H54 (cell line): ENCODE measurements at places on chromosomes 3 and 15.

- peak; percentile 23 for DNase-seq
Observed at GRCh38 chr15:52256366-52256765, 39.2 kb downstream of the MYO5C start.

DNA sequence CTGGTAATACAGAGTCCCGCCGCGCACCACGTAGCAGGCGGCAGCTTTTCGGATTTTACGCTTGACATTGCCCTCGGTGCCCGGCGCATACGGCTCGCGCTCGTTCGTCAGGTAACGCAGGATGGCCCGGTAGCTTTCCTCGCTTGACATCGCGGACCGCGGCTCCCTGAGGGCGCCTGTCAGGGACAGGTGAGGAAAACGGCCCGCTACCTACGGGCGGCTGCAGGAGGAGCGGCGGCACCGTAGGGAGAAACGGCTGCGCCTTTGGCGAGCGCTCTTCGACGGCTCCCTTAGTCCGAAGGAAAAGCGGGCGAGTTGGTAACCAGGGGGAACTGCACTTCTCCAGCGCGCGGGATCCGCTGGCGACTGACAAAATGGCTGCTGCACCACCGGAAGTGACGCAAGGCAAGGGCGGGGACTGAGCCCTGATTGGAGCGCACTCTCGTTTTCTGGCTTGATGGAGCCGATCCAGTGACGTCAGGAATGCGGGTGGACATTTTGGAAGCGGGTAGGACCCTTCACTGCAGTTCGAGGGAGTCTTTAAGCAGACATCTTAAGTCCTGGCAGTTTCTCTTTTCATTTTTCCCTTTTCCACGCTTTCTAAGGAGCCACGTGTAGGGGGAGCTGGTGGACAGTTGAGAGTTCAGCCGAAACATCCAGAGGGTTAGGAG is at the start of gene ZBTB11:
ZBTB11 (minus strand) TSS at position 368 of the 671 bp plus-strand sequence; CDS start at position 150, 218 bp downstream.
- peak; percentile 72 for DNase-seq

DNA sequence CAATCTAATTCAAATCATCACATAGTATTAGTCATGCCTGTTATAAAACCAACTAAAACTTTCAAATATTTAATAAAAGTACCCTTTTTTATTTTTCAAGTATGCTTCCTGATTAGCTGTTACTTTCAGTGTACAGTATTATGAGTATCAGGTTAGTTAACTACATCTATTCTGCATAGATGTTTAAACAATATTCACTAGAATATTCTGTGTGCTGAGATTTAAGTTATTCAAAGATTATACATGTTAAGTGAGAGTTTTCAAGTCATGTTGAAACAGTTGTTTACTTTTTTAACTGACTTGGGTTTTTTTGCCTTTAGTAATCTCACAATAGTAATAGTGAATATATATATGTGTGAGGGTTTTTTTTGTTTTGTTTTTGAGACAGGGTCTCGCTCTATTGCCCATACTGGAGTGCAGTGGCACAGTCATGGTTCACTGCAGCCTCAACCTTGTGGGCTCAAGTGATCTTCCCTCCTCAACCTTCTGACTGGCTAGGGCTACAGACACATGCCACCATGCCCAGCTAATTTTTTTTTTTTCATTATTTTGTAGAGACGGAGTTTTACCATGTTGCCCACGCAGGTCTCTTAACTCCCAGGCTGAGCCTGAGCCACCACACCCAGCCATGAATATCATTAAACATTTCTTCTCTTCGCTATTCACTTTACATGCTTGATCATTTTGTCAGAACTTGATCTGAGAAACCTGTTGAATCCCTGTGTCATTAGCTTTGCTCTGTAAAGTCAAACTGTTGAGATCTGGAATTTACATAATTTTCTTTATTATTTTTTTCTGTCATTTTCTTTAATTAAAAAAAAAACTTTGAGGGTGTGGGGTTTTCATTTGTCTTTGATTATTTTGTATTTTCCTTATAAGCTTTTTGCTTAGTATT is 286.2 kb upstream of the UBE2E1 start:
- DNase-seq = no peak

DNA sequence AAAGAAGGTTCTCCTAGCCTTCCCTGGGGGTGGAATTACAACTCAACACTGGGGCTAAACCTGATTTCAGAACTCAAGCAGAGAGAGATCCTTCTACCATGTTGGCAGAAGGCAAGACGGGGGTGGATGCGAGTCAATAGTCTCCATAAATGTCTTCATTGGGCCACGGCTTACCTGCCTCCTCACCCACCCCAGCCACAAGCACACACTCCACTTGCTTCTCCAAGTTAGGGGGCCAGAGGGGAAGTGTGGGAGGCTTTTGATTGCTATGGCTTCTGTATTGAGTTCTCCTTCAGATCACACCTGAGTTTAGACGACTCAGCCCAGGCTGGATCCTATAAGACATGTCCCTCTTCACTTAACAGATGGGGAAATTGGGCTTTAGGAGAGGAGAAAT is 178.9 kb downstream of the UACA start:
- DNase-seq = no peak

DNA sequence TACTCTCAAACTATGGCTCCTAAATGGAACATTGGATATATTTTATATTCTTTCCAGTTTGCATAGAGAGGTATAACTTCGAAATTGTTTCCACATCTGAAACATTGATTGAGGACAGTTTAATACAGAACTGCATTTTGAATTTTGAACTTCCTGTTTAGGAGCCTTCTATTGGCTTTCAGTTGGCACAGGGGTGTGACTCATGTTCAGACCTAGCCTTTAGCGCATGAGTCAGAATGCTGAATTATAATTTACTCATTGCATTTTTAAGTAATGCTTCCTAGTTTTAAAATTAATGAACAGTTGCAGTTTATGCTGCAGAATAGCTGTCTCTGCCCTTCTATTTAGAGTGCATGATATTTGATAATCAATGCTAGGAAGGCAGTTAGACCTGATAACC is 751.7 kb downstream of the CADM2 start:
- no peak for DNase-seq

DNA sequence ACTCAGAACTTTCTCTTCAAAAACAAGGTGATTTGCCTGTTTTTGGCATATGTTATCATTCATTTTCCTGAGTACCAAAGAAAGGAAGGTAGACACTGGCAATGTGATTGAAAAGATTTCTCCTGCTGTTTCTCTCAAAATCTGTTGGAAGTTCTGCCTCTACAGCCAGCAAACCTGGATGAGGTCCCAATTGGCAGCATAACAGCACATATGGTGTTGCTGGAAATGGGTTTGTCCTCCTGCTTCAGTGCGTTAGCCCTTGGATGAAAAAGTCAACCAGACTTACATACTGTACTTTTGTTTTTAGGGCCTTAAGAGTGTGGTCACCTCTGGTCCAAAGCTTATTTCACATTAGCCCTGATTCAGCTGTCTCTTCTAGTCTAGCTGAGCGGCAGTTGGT is 237.6 kb upstream of the MME start:
- no peak for DNase-seq

- DNase-seq = no peak
Observed at GRCh38 chr3:190320594-190321362, 1.5 kb downstream of the CLDN1 start.

DNA sequence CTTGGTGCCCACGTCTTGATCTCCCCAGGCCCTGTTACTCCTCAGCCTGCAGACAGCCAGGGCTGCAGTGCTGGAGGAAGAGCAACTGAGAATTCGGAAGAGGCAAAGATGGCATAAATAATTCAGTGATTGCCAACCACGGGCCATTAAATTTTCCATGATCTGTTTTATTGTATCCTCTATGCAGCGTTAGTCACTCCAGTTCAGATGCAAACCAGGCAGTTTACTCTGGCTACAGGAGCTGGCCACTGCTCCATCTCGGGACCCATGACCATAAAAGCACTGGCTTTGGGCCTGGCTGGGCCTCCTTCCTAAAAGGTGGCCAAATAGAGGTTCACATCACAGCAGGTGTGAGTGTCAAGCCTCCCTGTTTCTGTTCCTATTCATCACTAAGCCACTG is 137.6 kb upstream of the TLE3 start:
- DNase-seq = no peak

GRCh38 chr3:109023656-109024254 is 70.1 kb upstream of the GUCA1C start:
- no peak for DNase-seq

GRCh38 chr15:78210349-78210717 is 24.0 kb downstream of the ACSBG1 start:
- DNase-seq = no peak

GRCh38 chr3:12895391-12896062 is 54.2 kb upstream of the RPL32 start:
- no peak for DNase-seq

DNA sequence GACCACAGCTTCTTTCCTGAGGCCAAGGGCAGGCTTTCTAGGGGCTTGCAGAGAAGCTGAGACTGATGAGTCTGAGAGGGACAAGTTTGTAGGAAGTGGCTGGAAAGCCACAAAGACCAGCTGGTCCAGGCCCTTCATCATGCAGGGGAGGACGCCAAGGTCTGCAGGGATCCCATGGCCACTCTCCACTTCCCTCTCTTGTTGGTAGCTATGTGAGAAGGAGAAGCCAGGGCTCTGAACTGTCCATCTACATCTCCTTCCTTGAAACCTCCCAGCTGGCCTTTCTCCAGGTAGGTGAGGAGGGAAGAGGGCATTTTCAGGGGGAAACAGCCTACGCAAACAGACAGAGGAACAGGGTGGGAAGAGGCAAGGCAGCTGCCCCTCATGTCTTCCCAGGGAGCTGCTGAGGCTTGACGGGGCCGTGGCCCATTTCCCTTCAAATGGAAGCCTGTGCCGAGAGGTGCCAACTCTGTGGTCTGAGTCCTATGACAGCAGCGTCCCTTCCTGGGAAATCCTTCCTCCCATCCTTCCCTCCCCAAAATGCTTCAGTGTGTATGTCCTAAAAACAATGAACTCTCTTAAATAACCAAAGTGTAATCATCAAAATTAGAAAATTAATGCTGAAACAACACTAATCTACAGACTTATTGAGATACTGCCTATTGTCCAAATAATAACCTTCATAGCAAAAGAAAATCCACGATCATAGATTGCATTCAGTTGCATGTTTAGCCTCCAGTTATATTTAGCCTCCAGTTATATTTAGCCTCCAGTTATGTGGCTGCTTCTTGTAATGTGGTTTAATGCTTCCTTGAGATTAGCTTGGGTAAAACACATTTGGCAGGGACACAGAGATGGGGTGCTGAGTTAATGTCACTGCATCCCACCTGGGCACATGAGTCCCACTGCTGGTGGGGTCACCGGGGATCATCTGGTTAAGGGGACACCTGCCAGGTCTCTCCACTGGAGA is 36.0 kb downstream of the GNB5 start:
- no peak for DNase-seq

DNA sequence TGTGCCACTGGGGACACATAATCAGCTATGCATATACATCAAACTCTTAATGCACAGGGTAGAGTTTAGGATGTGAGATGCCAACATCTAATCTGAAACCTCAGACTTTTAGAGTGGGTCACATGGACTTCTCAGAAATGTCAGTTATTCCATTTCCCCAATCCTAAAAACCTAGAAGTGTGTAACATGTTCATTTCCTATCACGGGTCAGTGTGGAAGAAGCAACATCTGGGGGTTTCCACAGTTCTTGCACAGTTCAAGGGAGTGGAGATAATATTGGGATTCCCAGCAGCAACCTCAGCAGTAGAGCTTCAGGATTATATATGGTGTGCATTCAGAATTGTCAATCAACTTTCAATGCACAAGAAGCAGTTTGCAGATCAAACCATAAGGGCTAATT is 44.4 kb upstream of the SPRED1 start:
- DNase-seq = no peak

DNA sequence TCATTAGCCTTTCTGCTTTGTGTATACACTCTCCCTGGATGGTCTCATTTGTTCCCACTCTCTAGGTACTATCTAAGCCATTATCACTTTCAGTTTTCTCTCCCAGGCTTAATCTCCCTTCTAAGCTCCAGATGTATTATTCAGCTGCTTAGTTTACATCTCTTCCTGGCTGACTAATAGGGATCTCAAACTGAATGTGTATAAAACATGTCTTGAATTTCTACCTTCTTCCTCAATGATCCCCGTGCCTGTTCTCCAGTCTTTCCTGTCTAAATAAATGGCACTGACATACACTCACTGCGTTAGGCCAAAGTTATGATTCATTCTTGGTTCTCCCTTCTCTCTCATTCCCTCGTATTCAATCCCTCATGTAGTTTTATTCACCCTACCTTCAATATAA is 127.3 kb downstream of the NR2F2 start:
- DNase-seq = no peak

DNA sequence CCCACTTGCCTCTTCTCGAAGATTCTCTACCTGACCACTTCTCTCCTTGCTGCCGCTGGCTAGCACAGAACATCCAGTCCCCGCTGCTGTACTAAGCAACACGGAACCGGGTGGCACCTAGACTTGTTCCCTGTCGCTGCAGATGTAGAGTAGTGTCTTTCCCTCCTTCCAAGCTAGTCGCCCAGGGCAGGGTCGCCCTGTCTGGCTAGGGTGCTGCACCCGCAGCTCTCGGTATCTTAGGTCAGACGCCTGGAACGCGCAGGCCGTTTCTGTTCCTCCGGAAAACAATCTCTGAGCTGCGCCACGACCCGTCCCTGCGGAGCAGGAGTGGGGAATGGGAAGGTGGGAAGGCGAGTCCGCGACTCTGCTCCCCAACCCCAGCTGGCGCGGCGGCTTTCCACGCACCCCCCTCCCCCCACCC is 758 bp upstream of the SNX33 start:
- DNase-seq = no peak

DNA sequence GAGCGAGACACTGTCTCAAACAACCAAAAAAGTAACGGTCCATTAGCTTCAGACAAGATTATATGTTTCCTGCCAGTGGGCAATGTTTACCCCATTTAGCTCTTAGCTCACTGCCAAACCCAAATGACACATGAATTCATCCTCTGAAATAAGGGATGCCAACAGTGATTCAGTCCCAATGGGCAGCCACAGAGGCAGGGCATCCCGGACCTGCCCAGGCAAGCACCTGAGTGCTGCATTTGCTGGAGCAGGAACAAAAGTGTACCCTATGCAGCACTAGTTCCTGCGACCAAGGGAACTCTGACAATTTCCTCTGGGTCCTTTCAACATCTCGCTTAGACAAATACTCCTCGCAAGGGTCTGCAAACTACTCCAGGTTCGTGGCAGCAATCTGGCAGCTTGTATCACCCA is 8.0 kb downstream of the IP6K2 start:
- DNase-seq = no peak

DNA sequence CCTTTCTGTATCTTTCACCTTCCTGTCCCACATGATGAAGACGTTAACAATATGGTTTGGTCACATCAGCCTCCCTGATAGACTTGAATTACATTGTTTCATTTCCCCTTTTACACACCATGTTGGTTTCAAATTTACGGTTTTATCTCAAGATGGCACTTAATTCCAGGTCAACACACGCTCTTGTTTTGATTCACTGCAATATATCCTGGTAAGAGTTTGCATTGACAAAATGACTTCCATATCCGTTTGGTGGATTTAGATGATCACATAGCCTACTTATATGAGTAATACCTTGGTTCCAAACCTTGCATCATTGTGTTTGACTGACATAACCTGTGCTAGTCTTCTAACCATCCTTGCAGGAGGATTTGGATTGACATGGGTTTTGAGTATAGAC is 499.4 kb downstream of the ROBO1 start:
- no peak for DNase-seq

GRCh38 chr3:181730316-181730715 is 18.6 kb downstream of the SOX2 start:
- DNase-seq = no peak

GRCh38 chr3:48428572-48429316 is 1.1 kb downstream of the PLXNB1 start:
- DNase-seq = no peak
